Stimulated activated CD8-positive, alpha-beta memory T cell treated with anti-CD3 and anti-CD28 coated beads, Interleukin-15, amount 100 ng/mL, for 48 hours (primary cell): ENCODE measurements at places on chromosomes 6 and 20.

DNA sequence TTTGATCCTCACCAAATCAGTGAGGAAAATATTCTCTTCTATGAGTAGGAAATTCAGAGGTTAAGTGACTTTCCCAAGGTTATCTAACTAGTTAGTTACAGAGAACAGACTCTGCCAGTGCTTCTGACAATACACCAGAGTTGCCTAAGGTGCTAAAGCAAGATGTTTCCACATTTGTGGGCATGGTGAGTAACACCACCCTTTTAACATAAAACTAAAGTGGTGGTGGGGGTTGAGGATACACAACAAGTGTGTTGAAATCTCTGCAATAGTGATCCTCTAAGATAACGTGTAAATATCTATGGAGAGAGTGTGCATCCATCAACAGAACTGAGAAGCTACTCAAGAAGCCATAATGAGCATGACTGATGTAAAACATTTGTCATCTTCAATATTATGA lies 11.7 kb downstream of the VNN2 start:
- no peak for DNase-seq

DNA sequence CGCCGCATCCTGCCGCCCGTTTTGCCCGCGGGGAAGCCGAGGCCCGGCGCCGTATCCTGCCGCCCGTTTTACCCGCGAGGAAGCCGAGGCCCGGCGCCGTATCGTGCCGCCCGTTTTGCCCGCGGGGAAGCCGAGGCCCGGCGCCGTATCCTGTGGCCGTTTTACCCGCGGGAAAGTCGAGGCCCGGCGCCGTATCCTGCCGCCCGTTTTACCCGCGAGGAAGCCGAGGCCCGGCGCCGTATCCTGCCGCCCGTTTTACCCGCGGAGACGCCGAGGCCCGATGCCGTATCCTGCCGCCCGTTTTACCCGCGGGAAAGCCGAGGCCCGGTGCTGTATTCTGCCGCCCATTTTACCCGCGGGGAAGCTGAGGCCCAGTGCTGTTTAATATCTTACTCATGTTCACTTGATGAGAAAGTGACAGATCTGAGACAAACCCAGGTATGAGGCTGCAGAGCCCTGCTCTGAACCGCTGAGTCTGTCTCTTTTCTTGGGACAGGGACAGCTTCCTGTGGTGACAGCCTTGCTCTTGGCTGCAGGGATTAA lies 129.4 kb downstream of the CDH26 start:
- DNase-seq, result no peak

DNA sequence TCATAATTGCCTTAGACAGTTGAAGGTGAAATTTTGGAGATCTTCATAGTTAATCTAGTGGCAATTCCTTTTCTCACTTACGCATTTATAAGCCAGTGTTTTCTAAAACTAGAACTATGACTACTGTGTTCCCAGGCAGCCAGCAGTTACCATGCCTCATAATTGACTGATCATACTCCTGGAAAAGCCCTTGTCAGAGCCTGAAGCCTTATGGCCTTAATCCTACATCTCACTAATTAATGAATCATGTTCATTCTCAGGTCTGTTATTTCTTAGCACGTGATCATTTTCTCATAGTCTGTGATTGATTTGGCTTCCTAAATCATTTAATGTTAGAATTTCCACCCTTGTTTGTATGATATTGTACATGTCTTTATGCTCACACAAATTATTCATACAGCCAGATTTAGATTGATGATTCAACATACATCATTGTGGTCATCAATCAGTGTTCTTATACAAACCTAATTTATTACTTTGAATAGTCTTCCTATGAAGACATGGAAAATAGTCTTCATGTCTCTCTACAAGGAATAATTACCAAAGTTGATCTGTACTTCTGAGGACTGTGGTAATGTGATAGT lies 132.6 kb upstream of the ASCC3 start:
- no peak for DNase-seq

DNA sequence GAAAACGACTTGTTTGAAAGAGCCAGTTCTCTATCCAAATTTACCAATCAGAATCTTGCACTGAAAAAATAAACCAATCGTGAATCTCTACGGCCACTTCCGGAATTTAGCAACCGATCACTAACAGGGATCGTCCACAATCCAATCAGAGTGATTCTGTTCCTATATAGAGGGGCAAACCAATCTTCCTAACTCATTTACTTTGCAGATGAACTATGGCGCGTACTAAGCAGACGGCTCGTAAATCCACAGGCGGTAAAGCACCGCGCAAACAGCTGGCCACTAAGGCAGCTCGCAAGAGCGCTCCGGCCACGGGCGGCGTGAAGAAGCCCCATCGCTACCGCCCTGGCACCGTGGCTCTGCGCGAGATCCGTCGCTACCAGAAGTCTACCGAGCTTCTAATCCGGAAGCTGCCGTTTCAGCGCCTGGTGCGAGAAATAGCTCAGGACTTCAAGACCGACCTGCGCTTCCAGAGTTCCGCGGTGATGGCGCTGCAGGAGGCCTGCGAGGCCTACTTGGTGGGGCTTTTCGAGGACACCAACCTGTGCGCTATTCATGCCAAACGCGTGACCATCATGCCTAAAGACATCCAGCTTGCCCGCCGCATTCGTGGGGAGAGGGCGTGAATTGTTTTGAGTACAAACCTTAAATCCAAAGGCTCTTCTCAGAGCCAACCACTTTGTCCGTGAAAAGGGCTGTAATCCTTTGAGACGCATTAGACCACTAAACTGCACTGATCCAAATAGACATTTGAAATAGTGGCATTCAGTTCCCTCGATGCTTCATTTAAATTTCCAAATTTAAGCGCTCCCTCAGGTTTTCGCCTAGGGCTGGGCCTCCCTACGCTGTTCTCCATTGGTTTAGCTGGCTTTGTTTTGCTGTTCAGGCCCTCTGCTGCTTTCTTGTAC lies 138.0 kb downstream of the HFE start:
- no peak for DNase-seq

GRCh38 chr6:107780226-107780625 lies 43.9 kb downstream of the SCML4 start:
- DNase-seq, result no peak

- no peak for DNase-seq
Observed at GRCh38 chr6:16594849-16595248, 166.4 kb downstream of the ATXN1 start.

DNA sequence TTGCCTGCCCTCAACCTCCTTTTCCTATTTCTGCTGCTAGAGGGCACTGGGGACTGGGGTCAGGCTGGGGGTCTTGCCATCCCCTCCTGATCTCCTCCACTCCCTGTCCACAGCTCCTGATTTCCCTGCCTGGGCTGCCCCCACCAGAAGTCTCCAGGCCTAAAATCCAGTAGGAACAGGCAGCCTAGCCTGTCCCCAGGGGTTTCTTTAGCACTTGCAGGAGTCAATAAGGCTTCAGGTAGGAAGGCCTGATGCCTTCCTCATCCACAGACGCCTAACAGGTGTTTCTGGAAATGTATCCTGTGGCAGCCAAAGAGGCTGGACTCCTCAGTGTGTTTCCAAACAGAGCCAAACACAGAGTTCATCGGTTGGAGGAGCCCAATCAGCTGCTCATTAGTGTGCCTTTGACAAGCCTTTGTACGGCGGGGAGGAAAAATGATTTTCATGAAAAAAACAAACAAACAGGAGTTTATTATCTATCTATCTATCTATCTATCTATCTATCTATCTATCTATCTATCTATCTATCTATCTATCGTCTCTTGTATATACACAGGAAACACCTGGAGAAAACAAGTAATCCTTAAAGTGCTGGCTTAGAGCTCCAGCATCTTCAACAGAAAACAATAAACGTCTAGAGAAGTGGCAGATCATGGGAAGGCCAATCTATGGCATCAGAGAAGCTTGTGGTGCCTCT lies 3.7 kb upstream of the RAET1E start:
- DNase-seq, result no peak

- no peak for DNase-seq
Observed at GRCh38 chr6:131744432-131745287, 33.8 kb upstream of the CTAGE9 start.

GRCh38 chr6:135667691-135668455 lies 170.3 kb upstream of the AHI1 start:
- DNase-seq, result no peak

GRCh38 chr6:15329197-15329671 lies 83.4 kb downstream of the JARID2 start:
- no peak for DNase-seq

- peak; percentile 93 for DNase-seq
Observed at GRCh38 chr6:35452183-35453090, at the start of gene FANCE. TSS of gene FANCE (plus strand) at chr6:35452338. CDS start at chr6:35452546, 208 bp downstream.

- DNase-seq, result peak; percentile 7
Observed at GRCh38 chr6:29887330-29887818, 55.0 kb upstream of the HLA-A start.

GRCh38 chr6:44116641-44117382 lies 10.4 kb downstream of the MRPL14 start:
- no peak for DNase-seq

GRCh38 chr6:111661541-111662061 lies 55.9 kb upstream of the TRAF3IP2 start:
- no peak for DNase-seq

GRCh38 chr6:106702046-106702445 lies 72.7 kb downstream of the QRSL1 start:
- DNase-seq, result no peak

DNA sequence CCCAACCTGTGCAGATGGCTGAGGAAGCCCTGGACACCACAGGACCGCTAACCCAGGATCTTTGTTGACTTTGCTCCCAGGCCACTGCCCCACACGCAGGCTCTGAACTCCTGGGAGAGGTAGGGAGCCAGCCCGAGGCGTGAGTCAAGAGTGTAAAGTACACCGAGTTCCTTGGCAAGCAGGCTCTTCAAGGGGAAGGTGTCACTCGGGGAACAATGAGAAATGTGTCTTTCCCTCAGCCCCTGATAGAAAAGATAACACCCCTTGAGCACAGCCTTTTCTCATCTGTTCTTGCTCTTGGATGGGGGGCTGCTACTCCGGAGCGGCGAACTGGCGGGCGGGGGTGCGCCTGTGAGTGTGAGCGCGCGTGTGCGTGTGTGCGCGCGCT lies 472 bp upstream of the EDN3 start:
- no peak for DNase-seq

DNA sequence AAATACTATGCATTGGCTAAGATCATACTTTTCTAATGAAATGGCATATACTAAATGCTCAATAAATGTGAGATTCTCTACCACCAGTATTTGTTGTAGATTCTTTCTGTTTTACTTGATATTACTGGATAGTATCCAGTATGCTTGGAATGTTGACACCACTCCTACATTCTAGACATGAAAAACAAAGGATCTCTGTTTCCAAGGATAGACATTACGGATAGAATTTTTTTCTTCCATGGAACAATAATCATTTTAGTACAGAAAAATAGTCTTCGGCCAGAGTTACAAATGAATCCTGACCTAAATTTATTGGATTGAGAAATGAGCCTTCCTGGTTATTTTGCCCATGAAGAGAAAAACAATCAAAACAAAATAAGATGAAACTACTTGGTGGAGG lies 258.2 kb upstream of the NT5E start:
- no peak for DNase-seq

DNA sequence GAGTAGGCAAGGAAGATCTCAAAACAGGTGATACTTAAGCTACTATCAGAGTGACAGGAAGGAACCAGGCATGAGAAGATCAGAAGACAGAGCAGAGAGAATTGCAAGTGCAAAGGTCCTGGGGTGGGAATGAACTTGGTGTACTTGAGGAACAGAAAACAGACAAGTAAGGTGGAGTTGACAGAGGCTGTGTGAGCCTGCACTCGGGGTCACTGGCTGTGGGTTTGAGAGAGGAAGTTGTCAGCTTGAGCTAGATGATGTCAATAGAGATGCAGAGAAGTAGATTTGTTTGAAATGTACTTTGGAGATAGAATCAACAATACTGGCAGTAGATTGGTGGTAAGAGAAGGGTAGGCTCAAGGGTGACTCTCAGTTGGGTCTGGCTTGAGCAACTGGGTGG lies 209.5 kb downstream of the CLIC5 start:
- no peak for DNase-seq

DNA sequence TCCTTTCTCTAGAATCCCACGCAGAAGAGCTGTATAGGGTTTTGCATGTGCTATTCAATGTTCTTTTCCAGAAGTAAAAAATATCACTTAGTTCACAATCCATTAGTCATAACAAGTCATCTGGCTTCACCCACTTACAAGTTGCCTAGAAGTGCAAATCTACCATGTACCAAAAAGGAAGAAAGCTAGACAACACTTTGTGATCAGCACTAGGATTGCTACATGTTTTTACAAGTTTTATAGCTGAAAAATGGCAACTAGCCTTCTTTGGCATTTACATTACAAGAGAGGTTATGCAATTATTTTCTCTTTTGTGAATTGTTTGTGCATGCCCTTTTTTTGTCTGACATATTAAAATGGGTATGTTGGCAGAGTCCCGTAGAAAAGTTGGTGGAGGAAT lies 85.6 kb upstream of the PTPRK start:
- DNase-seq, result no peak

GRCh38 chr6:22110061-22110460 lies 186.8 kb downstream of the PRL start:
- DNase-seq, result no peak

GRCh38 chr6:138979365-138979764 lies 8.7 kb downstream of the REPS1 start:
- no peak for DNase-seq

GRCh38 chr20:42836339-42836738 lies 353.4 kb downstream of the PTPRT start:
- no peak for DNase-seq

DNA sequence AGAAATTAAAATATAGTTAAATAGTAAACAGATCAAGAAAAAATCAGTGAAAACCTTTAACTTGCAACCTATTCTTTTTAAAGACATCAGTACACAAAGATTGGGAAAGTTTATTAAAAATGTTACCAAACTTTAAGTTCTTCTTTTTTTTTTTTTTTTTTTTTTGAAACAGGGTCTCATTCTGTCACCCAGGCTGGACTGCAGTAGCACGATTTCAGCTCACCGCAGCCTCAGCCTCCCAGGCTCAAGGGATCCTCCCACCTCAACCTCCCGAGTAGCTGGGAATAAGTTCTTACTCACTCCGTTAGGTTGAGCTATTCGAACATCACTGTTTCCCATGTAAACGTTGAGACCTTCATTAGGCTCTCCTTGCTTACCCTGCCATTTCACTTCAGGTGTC lies 5.6 kb downstream of the MAP3K5 start:
- DNase-seq, result no peak

GRCh38 chr6:43954311-43955131 lies 172.7 kb downstream of the MRPL14 start:
- DNase-seq, result no peak

DNA sequence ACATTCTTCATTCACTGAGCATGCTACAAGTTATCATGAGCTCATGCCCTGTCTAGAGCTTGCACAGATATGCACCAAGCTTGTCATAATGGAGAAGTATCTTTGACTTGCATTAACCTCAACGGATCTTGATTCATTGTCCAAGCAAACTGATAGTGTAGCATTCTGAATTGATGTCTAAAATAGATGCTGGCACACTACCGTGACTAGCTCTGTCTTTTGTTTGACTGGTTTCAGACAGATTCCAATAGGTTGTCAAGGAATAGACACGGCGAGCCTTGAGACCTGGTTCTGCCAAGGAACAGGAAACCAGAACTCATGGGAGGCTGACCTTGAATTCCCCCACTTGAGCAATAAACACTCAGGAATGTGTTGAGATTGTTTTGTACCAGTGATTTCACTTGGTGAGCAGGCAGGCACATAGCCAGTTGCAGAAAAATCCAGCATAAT lies 1153.1 kb upstream of the GJE1 start:
- no peak for DNase-seq
